ENCODE measurements at places on chromosomes 1 and 21.

DNA sequence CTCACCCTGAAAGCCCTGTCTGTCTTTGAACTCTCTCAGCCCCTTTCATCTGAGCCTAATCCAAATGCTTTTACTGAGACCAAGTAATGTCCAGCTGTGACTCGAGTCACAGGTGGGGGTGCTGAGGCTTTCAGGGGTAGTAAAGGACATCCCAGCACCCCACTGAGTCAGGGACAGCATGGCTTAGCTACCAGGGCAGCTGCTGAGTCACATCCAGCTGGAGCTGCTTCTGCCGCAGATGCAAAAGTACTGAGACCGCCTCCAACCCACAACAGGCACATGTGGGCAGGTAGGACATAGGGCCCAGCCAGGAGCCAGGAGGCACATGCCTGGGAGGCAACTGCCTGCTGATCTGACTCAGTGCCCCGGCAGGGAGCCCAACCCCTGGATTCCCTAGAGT, 6.7 kb upstream of the VSIG8 start:
- no peak for DNase-seq

DNA sequence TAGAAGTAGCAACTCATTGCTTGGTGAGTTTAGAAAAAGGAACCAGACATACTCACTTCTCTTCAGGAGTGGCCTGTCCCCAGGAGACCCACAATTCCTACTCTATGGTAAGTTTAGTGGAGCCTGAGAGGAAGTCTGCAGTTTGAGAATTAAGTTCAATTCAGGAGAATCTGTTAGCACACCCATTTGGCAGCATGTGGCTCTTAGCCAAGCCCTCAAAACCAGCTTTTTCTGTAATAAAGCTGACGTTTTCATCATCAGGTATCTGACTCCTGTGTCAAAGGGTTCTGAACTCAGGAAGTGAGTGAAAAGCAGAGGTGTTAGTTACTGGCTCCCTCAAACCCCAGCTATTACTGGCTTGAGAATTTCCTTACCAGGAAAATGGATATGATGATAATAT, 20.4 kb upstream of the RGS16 start:
- DNase-seq = no peak

- DNase-seq = no peak
Observed at GRCh38 chr1:227893949-227894721, 53.6 kb downstream of the WNT9A start.

DNA sequence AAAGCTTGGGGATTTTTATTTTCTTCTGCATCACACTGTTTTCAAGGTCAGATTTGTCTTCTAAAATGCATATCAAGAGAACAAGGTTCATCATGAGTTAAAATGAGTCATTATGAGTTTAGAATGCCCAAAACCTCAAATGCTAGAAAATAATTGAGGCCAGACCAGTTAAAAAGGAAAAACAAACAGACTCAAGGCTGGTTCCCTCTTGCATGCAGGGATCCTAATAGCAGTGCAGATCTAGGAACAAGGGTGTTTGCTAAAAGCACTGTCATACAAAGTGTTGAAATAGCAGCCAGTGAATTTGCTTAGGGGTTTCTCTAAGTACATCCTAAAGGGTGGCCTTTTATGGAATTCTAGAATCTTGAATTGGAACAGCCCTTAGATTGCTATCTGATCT, 15.3 kb downstream of the BEND5 start:
- DNase-seq = no peak

- no peak for DNase-seq
Observed at GRCh38 chr21:16570856-16571255, 841.1 kb downstream of the USP25 start.

Data from NCI-H2081 treated with DMSO at 0.1 percent for 48 hours (cell line).